ENCODE measurements at places on chromosomes 16 and 17.

GRCh38 chr16:72092832-72093447 lies 480 bp downstream of the TXNL4B start:
- no peak for DNase-seq

GRCh38 chr16:32116080-32116479 lies 137.0 kb upstream of the TP53TG3D start:
- DNase-seq, result peak; percentile 5

GRCh38 chr17:44871556-44871955 lies 23.9 kb downstream of the HIGD1B start:
- DNase-seq, result no peak

- DNase-seq, result no peak
These were observed 32.8 kb downstream of the MMD start for GRCh38 chr17:55388842-55389241.

GRCh38 chr17:9729034-9729650 lies 62.2 kb downstream of the DHRS7C start:
- peak; percentile 40 for DNase-seq

DNA sequence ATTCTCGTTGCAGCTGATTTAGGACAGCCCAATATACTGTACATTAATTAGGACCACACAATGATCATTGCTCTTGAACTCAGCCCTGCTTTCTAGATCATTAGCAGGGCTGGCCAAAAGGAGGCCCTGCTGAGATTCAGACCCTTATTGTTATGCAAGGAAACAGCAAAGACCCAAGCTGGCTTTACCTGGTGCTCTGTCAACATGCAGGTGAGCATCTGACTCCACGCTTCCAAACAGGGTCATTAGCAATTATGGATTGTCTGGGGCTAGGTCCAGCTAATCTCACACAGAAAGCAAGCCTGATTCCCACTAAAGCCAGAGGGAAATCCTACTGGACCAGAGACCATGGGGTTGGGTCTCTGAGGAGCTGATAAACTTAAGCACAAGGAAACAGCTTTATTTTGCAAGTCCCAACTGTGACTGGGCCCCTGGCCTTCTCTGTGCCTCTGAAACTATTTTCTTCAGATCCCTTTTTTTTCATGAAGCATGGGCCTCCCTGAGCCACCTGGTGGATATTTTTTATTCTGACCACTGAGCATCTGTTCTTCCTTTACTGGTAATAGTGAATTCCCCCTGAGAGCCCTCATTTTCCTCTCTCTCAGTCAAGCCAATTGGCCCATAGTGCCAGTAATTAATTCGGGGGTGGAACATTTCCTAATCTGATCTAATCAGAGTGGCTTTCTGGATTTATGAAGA lies 236.1 kb downstream of the GRIN2A start:
- no peak for DNase-seq

DNA sequence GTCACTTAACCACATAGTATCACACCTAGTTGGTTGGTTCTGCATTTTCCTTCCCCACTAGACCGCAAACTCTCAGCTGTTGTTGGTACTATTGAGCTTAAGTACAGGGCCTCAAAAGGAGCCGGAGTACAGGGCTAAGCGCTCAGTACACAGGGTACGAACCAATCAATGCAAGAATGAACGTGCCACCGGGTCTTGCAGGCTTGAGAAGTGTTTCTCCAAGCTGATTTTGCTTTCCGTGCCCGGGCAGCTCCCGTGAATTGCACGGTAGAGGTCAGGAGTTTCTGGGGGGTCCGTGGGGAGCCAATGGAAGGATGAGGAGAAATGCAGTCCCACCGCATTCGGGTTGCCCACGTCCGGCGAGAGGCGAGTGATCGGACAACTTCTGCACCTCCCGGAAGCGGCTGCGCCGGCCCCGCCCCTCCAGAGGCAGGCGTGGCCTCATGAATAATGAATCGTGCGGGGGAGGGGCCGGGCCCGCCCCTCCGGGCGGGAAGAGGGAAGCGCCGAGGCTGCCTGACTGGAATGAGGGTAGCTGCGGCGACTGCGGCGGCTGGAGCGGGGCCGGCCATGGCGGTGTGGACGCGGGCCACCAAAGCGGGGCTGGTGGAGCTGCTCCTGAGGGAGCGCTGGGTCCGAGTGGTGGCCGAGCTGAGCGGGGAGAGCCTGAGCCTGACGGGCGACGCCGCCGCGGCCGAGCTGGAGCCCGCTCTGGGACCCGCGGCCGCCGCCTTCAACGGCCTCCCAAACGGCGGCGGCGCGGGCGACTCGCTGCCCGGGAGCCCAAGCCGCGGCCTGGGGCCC lies at the start of gene SNTB2:
Gene SNTB2 (plus strand): TSS at position 523 of the 804 bp plus-strand sequence. CDS start 3 bp downstream, at position 526.
- peak; percentile 97 for DNase-seq

- peak; percentile 78 for DNase-seq
These were observed 7.1 kb upstream of the TEX19 start for GRCh38 chr17:82351713-82352488.

- DNase-seq, result peak; percentile 35
These were observed 1.3 kb upstream of the PSMB3 start for GRCh38 chr17:38751144-38751807.

DNA sequence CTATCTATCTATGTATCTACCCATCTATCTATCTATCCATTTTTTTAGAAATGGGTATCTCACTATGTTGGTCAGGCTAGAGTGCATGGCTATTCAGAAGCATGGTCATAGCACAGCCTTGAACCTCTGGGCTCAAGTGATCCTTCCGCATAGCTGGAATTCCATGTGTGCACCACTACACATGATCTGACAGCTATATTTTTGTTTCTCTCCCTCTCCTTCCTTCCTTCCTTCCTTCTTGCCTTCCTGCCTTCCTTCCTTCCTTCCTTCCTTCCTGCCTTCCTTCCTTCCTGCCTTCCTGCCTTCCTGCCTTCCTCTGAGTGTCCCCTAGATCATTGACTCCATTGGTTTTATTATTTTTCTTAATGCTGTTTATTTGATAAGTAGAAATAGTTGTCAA lies 108.1 kb downstream of the HS3ST4 start:
- no peak for DNase-seq

DNA sequence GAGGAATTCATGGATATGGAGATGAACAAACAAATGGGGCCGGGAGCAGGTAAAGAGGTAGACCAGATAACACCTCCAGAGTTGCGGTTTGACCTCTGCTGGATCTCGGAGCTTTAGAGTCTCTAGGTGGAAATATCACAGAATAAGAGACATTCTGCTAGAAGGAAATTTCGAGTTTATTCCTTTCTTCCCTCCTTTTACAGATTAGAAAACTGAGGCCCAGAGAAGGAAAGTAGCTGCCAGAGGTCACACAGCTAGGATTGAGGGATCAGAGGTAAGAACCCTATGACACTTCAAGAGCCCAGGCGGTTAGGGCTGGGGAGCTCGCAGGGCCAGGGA lies 7.7 kb upstream of the COL1A1 start:
- DNase-seq, result no peak

GRCh38 chr16:58123896-58124600 lies 5.1 kb downstream of the CFAP20 start:
- no peak for DNase-seq

DNA sequence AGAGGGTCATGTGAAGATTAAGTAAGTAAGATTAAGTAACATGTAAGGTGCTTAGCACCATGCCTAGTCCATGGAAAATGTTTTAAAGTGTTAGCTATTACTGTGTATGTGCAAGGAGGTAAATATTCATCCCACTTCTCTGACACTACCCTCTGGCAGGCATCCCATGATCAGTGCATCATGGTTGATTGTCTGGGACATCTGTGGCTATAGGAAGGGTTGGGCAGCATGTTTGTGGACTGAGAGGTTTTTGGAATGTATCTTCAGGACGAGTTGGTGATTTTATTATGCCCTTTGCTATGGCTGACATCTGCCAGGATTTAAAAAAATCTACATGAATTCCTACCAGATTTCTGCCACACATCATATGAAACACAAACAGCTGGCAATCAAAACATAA lies 6.5 kb upstream of the TAOK1 start:
- DNase-seq, result no peak

GRCh38 chr16:68577352-68577853 lies 38.3 kb downstream of the ZFP90 start:
- no peak for DNase-seq

Measured in right kidney (tissue), 9 donors.